ENCODE measurements at places on chromosomes 2 and 18. TPM values are rescaled to one million over a fixed set of nuclear protein-coding genes. Genes with fewer than 3 reads are reported as not detected.

DNA sequence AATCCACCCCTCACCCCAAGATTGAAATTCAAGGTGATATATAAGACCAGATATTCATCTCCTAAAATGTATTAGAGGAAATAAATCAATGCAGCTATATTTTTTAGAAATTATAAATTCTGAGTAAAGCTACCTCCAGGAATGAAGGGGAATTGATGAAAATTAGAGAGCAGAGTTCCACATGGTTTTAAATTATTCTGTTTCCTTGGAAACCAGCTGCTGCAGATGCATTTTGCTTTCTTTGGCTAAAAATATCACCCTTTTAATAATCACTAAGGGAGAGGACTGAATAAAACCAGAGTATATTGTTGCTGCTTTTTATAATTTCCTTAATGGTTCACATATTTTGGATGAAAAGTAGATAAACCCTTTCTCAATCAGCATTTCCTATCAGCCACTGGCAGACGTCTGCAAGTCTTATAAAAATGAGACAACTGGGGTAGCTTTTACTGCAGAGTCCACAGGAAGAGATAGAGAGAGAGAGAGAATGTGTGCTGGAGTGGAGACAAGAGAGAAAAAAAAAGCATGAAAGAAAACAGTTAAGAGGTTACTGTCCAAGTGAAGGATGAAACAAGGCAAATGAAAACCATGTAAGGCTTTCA lies 2.0 kb downstream of the CSRNP3 start:
- DNase-seq, result no peak

DNA sequence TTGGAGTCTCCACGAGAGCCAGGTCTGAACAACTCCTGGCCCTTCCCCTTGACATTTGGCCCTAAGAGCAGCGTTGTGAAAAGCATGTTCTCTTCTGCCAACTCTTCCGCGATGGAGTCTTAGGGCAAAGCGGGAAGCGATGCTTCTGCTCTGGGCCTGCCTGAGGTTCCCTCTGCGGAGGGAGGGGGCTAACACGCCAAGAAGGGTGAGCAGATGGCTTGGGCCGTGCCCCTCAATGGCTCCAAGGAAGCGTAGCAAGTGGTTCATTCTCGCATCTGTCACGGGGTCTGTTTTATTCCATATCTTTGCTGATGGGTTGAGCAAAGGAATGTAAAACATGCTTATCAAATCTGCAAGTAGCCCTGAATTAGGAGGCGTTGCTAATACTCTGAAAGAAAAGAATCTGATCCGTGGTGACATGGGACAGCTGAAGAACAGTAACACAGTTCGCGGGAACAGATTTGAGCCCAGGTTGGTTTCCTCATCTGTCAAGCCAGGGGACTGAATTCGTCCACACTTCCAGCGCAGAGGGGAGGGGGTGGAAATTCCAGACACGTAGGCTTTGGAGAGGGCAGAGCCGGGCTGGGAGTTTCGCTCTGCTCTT lies 38.0 kb downstream of the DNMT3A start:
- no peak for DNase-seq

DNA sequence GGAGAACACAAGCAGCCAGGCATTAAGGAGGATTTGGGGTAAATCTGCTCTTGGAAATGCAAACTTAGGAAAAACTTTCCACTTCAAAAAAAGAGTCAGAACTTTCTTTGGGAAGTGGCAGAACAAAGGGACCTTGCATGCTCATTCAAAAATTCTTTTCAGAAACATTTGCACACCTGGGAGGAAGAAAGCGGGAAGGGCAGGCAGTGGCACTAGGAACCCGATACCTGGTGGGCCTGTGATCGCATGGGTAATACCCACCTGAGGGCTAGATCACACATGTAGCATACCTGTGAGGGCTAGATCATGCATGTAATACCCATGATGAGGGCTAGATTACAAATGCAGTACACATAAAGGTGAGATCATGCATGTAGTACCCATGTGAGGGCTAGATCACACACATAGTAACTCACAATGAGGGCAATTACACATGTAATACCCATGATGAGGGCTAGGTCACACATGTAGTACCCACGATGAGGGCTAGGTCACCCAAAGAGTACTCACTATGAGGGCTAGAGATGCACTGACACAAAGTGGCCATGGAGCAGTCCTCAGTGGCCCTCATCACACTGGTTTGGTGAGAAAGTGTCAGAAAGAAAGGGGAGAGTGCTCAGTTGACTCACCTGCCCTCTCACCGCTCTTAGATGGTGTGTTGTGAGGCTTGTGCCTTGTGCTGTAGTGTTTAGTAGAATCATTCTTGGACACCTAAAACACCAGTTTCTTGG lies 212.5 kb downstream of the DLGAP1 start:
- no peak for DNase-seq

- no peak for DNase-seq
Observed at GRCh38 chr18:3121259-3121658, 98.5 kb downstream of the MYOM1 start.

DNA sequence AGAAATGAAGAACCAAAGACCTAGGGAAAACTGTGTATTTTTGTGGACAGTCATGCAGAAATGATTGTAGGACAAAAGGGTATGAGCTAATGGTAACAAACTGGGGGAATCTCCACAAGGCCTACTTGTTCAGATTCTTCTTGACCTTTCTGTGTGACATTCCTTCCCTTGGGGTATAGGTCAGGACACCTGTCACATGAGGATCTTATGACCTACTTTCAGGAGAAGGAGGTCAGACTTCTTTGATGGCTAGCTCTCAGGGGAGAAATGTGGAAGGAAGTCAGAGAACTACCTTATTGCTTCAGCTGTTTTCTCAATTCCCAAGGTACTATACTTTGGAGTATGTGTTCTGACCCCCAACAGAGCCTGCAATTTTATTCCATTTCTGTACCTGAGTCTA lies 40.7 kb upstream of the TANK start:
- DNase-seq, result no peak

DNA sequence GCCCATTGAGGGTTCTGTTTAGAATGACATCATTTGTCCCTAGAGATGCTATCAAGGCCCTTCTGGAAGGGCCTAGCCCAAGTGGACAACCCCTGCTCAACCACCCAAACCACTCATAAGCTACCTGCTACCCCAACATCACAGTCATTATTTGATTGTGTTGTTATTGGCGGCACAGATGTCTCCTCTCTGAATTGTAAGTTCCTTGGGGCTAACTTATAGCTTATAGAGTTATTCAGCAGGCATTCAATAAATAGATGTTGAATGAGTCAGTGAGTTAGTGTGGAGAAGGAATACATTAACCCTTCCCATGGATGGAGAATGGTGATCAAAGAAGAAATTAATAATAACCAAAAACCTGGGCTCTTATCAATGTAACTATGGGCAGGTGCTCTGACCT lies 80.0 kb downstream of the ACAA2 start:
- DNase-seq, result no peak

- no peak for DNase-seq
Observed at GRCh38 chr2:86135653-86136052, 29.6 kb downstream of the PTCD3 start.

DNA sequence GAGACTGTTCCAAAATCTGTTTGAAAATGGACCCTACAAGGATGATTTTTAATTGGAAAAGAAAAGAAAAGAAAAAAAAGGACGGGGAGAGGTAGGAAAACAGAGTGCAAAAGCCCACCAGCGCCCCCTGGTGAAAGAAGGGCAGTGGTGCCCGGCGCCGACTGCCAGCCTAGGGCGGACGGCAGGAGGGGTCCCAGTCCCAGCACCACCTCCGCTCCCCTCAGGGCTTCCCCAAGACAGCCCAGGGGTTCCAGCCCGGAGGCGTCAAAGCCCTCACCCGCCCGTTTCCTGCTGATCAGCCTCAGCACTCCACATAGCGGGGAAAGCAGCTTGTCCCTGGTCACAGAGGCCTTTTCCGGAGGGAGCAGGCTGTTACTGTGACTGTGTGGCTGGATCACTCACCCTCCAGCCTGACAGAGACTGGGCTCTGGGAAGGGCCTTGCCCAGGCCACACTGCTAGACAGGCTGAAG lies 213.9 kb downstream of the TFCP2L1 start:
- DNase-seq, result no peak

- no peak for DNase-seq
Observed at GRCh38 chr2:240311821-240312220, 123.6 kb upstream of the GPC1 start.

DNA sequence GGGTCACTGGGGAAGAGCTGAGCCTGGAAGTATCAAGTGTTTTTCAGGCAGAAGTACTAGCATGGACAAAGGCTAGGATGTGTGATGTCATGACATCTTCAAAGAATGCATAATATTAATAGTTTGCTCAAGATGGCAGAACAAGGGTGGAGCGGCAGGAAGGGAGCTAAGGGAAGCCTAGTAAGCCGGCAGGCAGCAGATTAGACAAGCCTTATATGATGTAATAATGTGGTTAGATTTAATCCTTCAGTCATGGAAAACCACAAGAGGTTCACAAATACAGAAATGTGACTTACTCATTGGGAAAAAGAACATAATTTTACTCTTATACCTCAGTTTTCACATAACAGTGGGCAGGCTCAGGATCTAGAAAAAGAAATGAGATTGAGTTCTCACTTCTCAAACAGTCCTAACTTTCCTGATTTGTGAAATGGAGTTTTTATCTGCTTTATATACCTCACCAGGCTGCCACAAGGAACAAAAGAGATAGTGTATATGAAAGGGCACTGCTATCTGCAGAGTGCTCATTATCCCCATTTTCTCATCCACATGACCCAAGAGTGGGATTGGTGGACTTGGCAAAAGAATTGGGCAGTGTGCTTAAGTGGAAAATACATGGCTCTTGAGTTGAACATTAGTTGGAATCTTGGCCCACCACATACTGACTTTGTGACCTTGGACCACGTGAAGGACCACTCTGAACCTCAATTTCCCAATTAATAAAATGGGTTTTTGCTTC lies 89.1 kb upstream of the LHCGR start:
- no peak for DNase-seq

DNA sequence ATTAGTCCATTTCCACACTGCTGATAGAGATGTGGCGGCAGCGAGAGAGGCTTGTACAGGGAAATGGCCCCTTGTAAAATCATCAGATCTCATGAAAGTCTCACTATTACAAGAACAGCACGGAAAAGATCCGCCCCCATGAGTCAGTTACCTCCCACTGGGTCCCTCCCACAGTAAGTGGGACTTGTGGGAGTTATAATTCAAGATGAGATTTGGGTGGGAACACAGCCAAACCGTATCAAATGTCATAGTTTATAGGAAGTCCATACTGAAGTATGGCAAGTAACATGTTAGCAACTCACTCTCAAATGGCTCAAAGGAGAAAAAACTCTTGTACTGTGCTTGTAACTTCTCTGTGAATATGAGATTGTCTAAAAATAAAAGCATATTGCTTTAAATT lies 56.1 kb downstream of the FARP2 start:
- no peak for DNase-seq

GRCh38 chr2:222043897-222044296 lies 254.9 kb downstream of the PAX3 start:
- DNase-seq, result no peak

- DNase-seq, result no peak
Observed at GRCh38 chr2:110991911-110992310, 128.8 kb upstream of the BCL2L11 start.

DNA sequence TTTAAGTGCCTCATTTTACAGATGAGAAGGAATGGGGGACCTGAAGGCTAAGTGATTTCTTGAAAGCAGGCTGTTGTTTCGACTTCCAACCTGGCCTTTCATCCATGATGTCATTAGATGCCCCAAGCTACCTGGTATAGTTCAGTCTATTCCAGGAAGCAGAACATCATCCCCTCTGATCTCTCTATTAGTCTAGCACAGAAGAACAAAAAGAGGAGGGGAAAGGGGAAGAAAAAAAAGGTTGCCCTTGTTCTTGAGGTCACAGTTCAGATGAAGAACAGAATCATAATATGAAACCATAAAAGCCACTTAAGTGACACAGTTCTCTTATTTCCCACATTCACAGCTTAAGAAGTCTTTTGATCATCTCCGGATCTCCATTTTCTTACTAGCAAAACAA lies 386.2 kb upstream of the HNRNPA3 start:
- no peak for DNase-seq

DNA sequence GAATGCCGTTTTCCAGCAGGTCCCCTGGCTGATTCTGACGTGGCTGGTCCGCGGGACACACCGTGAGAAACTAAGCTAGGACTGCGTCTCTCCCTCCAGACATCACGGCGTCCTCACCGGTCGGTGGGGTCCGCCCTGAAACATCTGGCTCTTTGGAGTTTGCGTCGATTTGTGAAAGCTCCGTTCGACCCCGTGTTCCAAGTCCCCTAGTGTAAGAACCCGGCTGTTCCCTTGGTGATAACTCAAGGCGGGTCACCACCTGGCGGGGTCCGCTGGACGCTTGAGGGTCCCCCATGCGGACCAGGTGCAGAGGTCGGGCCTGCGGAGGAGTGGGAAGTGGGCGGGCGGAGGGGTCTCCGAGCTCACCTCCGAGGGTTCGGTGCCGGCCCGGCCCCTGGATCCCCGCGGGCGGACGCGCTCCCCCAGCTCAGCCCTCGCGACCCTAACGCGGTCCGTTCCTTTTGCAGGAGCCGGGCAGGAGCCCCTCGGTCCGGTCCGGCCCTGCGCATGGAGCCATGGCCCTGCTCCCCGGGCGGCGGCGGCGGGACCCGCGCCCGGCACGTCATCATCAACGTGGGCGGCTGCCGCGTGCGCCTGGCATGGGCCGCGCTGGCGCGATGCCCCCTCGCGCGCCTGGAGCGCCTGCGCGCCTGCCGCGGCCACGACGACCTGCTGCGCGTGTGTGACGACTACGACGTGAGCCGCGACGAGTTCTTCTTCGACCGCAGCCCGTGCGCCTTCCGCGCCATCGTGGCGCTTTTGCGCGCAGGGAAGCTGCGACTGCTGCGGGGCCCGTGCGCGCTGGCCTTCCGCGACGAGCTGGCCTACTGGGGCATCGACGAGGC lies 65.6 kb downstream of the KCNG2 start:
- no peak for DNase-seq

GRCh38 chr2:166614029-166614428 lies 120.0 kb upstream of the SCN7A start:
- DNase-seq, result no peak

Gene PSMA8
- not detected for polyA plus RNA-seq

Gene GYPC
- polyA plus RNA-seq, result 80.7 TPM

Gene CD207
- polyA plus RNA-seq, result not detected

Gene SPP2
- not detected for polyA plus RNA-seq

Gene SDC1
- 36.1 TPM for polyA plus RNA-seq

Gene GNAL
- polyA plus RNA-seq, result 0.24 TPM

Gene TMEM247
- not detected for polyA plus RNA-seq

Gene SERPINE2
- 1.7 TPM for polyA plus RNA-seq

Measured in GM12878 (cell line).